ENCODE measurements at places on chromosomes 16 and 17.
A peak's percentile ranks its signal among the peaks of the same experiment; 100 is the strongest.

DNA sequence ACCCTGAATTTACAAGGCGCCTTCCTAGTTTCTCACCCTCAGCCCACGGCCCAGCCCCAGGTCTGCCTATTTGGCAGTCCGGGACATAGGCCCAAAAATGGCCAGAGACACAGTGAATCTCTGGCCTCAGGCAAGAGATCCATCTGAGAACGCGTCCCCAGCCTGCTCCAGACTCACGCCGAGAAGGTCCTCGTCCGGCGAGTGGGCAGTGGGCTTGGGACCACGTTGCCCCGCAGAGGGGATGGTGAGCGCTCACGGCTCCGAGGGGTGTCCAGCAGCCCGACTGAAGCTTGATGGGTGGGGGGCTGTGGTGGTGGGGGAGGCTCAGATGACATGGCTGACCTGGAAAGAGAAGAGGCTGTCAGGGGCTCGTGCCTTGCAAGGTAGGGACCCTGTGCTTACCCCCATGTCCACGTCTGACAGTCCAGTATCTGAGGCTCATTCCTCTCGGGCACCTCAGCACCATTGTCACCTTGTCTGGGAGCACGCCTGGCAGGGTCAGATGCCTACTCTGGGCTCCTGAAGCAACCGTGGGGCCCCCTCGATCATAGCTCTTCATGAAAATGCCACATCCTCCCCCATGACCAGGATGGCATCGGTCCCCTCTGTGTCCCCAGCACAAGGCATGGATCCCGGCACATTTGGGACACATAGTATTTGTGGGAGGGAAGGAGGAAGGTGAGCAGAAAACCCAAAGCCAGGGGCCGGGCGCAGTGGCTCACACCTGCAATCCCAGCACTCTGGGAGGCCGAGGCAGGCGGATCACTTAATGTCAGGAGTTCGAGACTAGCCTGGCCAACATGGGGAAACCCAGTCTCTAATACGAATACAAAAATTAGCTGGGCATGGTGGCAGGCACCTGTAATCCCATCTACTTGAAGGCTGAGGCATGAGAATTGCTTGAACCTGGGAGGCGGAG is 9.6 kb downstream of the CARHSP1 start:
- DNase-seq, result no peak

- DNase-seq, result peak; percentile 9
These were observed 562.0 kb upstream of the GOT2 start for GRCh38 chr16:59295993-59296736.

DNA sequence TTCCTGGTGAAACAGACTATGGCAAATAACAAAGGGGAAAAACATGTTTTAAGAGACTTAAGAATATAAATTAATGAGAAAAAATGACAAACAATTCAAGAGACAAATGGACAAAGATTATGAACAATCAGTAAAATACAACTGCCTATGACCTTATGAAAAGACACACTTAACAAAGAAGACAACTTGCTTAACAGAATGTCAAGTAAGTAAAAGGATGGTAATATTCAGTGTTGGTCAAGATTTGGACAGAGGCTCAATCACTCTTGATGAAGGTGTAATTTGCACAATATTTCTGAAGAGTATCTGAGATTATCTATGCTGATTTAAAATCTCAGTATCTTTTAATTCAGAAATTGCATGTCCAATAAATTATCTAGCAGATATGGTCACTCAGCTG is 34.4 kb downstream of the CREBBP start:
- DNase-seq, result no peak

GRCh38 chr16:27767081-27767480 is 217.1 kb downstream of the KATNIP start:
- no peak for DNase-seq

DNA sequence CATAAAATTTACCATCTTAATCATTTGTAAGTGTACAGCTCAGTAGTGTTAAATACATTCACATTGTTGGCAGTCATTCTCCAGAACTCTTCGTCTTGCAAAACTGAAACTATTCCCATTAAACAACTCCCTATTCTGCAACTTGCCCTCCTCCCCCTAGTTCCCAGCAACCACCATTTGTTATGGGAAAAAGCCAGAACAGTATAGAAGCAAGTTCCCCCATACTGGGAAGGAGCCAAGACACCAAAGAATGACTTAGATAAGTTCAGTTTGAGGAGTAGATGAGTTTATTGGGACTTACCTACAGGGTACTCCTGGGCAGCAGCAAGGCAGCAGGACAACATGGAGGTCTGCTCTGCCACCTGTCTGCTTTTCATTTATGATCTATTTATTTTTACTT is 39.3 kb upstream of the TEKT1 start:
- DNase-seq, result no peak

DNA sequence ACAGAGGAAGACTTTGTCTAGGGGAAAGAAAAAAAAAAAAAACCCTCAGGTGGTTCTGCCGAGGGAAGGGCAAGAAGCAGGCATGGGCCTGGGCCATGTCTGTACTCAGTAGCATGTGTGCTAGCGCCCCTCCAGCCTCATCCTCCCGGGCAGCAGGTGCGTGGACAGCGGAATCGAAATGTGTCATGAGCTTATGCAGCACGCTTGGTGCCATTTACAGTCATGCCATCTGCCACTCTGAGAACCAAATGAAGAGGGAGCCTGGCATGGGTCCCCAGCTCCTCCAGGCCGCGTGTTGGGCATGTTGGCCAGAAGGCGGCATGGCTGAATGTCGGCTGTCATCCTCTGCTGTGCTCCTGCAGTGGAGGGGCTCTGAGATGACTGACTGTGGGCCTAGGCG is 31.4 kb downstream of the CRAMP1 start:
- no peak for DNase-seq

- no peak for DNase-seq
These were observed 685 bp upstream of the PSMD3 start for GRCh38 chr17:39979893-39980350.

DNA sequence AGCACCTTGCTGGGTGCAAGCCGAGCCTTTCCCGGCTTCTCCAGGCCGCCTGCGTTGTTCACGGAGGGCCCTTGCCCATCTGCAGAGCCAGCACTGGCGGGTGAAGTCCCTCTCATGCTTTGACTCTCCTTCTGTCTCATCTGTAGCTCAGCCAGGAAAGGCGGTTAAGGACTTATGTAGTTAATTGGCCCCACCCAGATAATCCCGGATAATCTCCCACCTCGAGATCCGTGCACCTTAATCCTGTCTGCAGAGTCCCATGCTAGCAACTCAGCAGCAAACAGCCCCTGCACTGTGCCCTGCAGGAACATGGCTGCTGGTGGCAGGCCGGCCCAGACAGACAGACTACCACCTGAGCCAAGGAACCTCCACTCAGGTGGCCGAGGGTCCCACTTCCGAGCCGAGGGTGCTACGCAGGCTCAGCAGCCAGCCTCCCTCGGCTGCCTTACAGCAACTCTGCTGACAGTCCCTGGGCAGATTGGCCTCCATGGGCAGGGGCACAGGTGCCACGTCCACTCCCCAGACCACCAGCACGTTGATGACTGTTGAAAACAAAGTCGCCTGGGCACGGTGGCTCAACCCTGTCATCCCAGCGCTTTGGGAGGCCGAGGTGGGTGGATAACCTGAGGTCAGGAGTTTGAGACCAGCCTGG is 16.9 kb downstream of the RAB40C start:
- DNase-seq, result no peak

GRCh38 chr17:38465391-38466345 is 37.4 kb downstream of the ARHGAP23 start:
- DNase-seq, result no peak

GRCh38 chr16:2066139-2066538 is 18.4 kb downstream of the TSC2 start:
- no peak for DNase-seq

DNA sequence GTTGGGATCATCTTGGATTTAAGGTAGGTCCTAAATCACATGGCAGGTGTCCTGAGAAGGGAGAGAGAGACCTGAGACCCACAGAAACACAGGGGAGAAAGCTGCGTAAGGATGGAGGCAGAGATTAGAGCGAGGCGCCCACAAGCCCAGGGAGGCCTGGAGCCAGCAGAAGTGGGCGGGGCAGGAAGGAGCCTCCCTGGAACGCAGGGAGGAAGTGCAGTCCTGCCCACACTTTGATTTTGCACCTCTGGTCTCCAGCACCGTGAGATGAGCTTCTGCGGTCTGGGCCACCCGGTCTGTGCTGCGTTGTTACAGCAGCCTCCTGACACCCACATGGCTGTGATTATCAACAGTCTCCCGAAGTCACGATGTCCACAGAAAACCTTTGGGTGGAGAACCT is 6.4 kb downstream of the DNASE1L2 start:
- DNase-seq, result no peak

GRCh38 chr16:20918486-20919239 is 18.1 kb downstream of the LYRM1 start:
- no peak for DNase-seq

- no peak for DNase-seq
These were observed 2.4 kb downstream of the JPT1 start for GRCh38 chr17:75151930-75152329.

DNA sequence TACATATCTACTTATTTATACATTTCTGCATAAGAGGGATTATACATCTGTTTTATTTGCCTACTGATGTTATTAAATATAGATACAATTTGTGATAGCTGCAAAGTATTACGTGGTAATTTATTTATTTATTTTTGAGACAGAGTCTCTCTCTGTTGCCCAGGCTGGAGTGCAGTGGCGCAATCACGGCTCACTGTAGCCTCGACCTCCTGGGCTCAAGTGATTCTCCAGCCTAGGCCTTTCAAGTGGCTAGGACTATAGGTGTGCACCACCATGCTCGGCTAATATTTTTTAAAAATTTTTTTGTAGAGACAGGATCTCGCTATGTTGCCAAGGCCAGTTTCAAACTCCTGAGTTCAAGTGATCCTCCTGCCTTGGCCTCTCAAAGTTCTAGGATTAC is 35.5 kb downstream of the NFAT5 start:
- no peak for DNase-seq

DNA sequence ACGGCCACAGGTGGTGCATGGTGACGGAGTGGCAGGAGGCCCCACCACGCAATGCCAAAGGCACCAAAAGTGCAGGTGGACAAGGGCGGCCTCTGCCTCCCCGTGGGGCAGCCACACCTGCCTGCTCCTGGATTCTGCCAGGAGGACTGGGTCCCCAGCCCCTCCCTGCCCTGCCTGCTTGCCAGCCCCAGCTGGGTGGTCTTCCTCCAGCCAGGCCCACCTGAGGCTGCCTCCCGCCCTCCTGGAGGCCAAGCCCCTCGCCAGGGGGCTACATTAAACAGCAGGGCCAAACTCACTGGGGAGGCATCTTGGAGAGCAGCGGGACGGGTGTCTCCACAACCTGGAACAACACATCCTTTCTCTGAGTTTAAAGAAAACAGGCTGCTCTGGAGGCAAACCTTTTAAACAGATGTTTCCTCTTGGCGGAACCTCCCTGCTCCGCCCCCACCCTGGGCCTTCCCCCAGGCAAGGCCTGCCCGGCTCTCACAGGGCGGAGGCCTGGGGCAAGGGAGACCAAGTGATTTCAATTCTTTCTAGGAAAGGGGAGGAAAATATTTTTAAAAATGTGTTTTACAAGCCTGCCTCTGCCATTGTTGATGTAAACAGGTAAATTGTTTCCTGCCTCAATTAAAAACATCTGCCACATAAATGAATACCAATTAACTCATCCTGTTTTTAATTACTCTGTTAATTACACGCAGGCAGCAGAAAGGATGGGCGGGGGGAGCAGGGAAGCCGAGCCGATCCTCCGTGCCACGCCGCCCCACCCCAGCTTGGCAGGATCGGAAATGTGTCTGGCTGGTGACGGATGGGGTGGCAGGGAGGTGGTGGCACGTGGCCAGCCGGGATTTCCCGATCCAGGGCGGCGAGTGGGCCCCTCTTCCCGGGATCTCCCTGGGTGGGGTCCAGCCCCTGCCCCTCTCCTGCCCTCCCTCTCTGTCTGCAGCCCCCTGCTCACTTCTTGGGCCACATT is 54.4 kb upstream of the PABPN1L start:
- peak; percentile 72 for DNase-seq

GRCh38 chr16:55661941-55662643 is 6.3 kb downstream of the SLC6A2 start:
- DNase-seq, result no peak

GRCh38 chr16:8621572-8622314 is at the start of gene METTL22:
METTL22 (plus strand) TSS chr16:8621698; CDS start chr16:8625666, 3,968 bp downstream.
- peak; percentile 87 for DNase-seq

DNA sequence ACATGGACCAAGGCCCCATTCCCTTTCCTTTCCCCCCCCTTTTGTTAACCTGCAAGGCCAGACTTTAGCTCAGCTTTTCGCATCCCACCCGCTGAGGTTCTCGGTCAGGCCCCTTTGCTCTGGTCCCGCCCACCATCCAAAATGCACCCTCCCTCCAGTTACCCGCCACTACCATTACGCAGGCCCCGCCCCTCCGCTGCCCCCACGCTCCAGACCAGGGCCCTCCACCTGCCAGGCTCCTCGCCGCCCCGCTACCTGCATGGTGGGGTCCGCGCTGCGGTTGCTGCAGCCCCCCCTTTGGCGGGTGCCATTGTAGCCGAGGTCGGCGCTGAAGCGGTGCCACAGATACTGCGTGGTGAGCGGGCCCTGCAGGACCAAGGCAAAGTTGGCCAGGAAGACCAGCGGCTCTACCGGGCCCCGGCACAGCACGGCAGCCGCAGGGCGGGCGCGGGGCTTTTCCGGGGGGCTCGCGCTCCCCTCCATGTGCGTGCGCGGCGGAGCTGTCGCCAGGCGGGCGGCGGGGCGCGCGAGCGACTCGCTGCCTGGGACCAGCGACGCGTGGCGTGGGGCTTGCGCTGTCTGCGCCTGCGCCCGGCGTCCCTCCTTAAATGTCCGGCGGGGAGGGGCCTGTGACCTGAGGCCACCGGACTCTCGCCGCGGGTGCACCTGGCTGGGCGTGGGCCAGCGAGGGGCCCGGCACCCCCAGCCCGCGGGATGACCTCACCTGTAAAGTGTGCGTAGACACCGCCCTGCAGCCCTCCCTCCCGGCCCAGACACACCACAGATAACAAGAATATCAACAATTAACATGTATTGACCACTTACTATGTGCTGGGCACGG is at the start of gene SLC46A1:
TSS of gene SLC46A1 (minus strand) at position 581 of the 841 bp plus-strand sequence. CDS start at position 483, 98 bp downstream.
- no peak for DNase-seq

- DNase-seq, result peak; percentile 19
These were observed 914 bp upstream of the GPRC5B start for GRCh38 chr16:19885451-19886072.

GRCh38 chr17:11388054-11388453 is 147.0 kb downstream of the SHISA6 start:
- DNase-seq, result peak; percentile 5

- DNase-seq, result no peak
These were observed 7.8 kb upstream of the KIAA0513 start for GRCh38 chr16:85019659-85020245.

Measured in right lung (tissue), 10 donors.